Activated effector memory CD4-positive, alpha-beta T cell treated with anti-CD3 and anti-CD28 coated beads, Interleukin-2, amount 50 U/mL, for 16 hours (primary cell): ENCODE measurements at places on chromosomes 16 and 17.
A peak's percentile ranks its signal among the peaks of the same experiment; 100 is the strongest.

- DNase-seq, result no peak
These were observed 32.0 kb upstream of the DNAH17 start for GRCh38 chr17:78609191-78609641.

DNA sequence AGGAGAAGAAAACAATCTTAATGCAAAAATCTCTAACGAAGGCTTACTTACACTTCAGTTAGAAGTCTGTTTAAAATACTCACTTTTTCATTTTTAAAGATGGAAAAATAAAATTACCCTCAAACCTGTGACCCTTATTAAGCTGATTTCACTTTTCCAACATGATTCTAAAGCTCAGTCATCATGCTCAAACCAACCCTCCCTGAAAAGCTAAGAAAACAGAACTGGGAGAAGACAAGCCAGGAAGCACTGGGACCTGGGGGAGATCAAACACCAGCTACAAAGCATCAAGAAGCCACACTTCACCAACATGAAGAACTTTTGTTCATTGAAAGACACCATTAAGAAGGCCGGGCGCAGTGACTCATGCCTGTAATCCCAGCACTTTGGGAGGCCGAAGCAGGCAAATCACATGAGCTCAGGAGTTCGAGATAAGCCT, 88.8 kb downstream of the LITAF start:
- no peak for DNase-seq

DNA sequence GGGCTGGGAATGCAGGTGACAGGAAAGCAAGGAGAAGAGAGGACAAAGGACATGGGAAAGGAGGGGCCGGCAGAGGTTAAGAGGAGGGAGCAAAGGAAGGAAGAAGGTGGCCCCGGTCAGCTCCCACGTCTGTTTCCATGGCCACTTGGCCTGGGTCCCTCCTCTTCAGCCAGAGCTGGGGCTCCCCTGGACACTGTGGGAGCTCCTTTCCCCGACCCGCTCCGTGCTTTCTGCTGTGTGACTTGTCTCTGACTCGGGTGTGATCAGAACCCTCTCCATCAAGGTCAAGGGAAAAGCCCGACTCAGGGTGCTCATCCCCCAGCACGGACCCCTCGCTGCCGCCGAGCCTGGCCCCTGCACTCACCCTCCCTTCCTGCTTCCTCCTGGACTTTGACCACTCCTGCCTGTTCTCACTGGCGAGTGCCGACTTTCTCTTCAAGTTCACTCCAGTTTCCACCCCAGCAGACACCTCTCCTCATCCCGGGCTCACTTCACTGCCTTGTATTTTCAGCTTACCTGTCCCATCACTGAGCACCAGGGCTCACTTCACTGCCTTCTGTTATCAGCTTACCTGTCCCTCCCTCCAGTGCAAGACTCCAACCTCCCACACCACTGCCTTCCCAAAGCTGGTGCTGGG, 61.2 kb downstream of the MEAK7 start:
- DNase-seq, result no peak

DNA sequence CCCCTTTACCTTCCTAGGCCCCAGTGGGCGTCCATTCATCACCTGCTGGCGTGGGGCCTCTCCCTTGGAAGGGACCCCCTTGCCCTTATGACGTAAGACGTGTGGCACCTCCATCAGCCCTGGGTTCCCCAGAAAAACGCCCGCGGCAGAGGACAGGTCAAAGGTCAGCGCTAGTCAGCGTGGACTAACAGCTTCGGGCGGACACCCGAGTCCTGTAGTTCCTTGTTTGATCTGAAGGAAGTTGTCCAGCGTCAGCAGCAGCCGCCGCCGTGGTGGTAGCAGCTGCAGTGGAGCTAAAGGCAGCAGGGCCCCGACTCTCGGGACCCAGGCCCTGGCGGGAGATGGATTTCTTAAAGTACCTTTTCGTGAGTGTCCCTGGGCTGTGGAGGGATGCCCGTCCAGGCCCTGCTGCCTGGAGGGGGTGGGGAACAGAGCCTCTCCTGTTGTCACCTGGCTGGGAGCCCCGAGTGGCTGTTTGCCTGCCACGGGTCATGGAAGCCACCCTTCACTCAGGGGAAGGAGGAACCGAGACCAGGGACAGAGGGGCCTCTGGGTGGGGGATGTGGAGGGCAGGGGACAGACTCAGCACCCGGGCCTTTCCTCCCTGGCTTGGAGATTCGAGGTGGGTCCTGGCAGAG, 123.6 kb downstream of the OR1D5 start:
- DNase-seq, result no peak

- DNase-seq, result peak; percentile 82
These were observed 38.5 kb upstream of the NKD1 start for GRCh38 chr16:50509521-50510341.

DNA sequence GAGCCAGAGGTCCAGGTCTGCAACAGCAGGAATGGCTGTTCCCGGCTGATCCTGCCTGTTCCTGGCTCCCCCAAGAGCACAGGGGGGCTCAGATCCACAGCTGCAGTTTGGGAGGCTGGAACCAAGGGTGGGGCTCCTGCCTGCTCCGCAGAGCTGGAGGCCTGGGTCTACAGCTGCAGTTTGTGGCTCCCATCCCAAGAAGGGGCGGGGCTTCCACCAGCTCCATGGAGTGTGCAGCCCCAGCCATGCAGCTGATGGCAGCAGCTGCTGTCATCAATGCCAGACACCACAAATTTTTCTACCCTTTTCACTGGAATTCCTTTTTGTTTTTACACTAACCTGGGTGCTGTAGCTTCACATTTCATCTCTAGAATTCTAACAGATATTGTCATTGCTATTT, 135.4 kb upstream of the KIF2B start:
- no peak for DNase-seq

- DNase-seq, result no peak
These were observed 1.4 kb upstream of the TMEM132E start for GRCh38 chr17:34578016-34578415.

DNA sequence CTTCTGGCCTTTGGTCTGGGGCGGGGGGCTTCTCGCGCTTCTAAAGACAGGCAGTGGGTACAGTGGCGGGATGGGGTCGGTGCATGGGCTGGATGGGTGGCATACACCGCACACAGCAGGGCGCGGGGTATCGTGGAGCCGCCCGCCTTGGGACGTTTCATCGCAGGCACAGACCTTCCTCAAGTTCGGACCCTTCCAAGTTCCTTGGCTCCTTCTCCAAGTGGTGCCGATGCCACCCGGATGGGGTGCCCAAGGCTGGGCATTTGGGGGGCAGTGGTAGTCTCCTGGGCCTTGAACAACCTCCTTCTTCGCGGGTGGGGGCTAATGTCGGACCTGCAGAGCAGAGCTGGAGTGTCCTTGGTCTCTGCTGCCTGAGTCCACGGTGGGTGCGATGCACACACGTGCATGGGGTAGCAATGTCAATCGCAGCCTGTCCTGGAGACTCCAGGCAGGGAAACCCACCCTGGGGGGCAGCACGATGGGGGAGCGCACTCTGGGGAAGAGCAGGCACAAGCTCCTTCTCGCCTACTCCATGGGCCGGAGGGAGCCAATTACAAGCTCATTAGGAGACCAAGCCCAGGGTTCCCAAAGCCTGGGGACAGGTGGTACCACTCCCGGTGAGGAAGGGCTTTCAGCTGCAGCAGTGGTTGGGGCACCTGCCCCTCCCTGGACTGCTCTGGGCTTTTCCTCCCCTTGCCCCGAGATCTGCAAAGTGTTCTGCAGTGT, 686 bp upstream of the MTSS2 start:
- no peak for DNase-seq

GRCh38 chr17:39867084-39867879, 720 bp upstream of the ZPBP2 start:
- peak; percentile 90 for DNase-seq

DNA sequence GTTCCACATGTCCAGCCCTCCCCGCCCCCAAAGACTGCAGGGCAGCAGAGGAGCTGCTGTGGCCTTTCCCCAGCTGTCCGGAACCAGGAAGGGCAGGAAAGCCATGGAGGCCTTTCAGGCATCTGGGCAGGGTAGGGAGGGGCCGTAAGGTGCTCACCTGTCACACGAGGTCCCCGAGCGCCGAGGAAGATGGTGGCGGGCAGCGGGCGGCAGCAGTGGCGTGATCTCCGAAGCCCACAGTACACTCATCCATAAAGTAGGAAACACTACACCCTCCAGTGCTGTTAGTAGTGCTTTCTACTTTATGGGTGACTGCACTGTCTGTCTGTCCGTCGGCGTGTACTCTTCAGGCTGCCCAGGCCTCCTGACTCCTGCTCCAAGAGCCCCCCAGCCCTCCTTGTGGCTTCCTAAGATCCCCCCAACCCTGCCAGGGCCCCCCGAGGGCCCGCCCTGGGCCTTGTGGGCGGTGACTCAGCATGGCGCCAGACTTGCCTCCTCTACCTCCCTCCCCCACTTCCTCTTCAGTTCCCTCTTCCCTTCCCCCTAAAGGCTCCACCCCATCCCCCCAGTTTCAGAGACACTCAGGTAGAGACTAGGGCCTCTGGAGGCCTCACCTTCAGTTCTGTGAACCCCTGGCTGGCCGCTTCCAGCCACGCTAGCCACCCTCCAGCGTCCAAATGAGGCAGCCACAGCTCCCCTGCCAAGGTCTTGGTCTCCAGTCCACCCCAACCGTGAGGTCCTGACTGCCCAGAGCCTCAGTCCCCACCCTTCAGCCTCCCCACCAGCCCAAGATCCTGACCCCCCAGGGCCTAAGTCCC, 2.6 kb upstream of the TSPOAP1 start:
- peak; percentile 91 for DNase-seq

DNA sequence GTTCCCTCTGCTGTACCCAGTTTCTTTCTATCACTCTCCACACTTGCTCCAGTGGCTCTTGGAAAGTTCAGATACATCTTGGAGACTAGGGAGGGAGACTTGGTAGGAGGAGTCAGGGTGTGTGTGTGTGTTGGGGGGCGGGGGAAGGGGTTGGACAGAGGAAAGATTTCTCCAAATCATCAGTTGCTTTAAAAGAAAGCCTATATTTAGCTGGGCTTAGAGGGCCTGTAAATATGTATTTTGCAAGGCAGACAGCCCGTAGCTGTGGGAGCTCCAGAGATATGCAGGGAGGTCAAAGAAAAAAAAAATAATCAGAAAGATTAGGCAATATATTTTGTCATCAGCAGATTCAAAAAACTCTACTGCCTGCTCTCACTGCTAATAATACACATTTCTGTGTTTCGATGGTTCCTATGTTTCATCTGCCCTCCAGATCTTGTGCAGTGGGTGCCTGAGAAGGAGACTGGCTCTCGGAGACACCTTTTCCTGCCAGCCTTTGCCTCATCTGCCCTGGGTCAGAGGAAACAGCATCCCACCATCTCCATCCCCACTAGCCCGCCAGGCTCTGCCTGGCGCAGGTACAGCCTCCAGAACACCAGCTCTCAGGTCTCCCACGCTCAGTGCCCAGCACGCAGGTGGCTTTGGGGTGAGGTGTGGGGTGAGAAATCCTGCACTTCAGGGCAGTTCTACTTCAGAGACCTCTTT, 4.8 kb upstream of the PPP1R9B start:
- DNase-seq, result no peak

DNA sequence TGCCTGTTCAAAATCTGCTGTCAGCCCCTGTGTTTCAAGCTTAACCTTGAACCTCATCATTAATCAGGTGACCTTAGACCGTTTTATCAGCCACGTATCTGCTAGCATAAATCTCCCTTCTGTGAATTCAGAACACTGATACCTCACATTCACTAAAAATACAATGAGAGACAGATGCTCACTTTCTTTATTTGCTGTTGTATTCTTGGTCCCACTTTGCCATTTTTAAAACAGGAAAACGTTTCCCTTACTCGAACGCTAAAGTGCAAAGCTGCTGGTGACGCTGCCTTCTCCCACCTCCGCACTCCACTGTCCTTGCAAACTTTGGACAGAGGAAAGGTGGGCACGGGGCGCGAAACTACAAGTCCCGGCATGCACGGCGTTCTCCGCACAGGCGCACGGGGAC, 220 bp upstream of the ARHGAP44 start:
- DNase-seq, result no peak

- no peak for DNase-seq
These were observed 246.7 kb upstream of the TBX2 start for GRCh38 chr17:61152898-61153297.

- DNase-seq, result peak; percentile 90
These were observed at the start of gene TMC8 for GRCh38 chr17:78130437-78131101. TMC8 (plus strand) TSS chr17:78130771; CDS start chr17:78131589, 818 bp downstream.

DNA sequence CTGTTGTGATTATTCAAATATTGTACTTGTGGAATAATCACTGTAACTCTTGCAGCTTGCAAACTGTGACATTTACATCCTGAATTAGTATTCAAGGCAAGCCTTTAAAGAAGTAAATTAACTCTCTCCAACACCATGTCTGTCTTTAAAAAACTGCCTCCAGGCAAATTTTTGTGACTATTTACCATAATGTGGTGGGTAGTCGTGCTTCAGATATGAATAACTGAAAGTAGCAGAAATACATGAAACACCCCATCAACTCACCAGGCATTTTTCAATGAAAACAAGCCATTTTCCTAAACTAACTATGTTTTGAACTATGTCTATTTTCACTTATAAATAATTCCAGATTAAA, 217.4 kb upstream of the PSMD7 start:
- DNase-seq, result no peak

DNA sequence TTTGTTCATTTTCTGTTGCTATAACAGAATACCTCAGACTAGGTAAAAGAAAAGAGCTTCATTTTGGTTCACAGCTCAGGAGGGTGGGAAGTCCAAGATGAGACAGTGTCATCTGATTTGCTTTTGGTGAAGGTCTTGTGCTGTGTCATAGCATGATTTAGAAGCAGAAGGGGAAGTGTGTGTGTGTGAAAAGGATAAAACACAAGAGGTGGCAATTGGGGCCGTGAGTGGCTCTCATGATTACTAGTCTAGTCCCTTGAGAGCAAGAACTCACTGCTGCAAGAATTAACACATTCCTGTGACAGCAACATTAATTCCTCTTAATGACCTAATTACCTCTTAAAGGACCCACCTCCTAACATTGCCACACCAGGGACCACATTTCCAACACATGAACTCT, 8.3 kb downstream of the SLC35G3 start:
- DNase-seq, result no peak

GRCh38 chr17:12909511-12909910, 108.3 kb downstream of the ELAC2 start:
- no peak for DNase-seq

DNA sequence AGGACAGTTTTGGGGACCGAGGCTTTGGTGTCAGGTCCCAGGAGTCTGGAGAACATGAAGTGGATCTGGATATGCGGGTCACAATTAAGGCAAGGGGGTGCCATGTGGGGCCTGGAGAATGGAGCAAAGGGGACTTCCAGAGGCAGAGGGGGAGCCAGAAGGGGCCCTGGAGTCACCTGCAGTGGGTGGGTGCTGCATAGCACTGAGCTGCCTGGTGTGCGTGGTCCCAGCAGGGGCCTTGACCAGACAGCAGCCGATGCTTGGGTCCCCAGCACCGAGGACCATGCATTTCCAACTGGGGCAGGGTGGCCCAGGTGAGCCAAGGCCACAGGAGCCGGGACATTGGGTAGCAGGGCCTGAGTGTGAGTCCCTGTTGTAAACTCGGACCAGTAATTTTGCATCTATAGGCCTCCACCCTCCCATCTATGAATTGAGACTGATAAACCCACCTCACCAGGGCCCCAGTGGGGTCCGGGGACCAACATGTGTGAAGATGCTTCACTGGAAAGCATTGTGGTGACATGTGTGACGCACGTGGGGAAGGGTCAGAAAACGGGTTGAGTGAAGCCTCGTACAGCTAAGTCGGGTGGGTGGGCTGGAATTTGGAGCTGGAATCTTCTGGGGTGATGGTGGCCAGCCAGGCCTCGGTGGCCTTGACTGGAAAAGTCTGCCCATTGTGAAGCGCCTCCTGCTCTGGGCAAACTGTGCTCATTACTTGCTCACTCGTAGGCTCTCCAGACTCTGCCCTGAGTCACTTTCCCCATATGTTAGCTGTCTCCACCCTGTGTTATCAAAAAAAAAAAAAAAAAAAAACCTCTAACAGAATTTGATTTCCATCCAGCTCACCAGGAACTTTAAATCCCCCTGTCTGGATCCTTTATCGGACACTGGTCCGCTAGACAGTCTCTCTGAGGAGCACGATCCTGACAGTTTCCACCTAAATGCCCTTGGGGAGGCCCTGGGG, 90.5 kb upstream of the ZNF469 start:
- DNase-seq, result no peak
